SW480 (cell line): ENCODE measurements at places on chromosomes 16 and 17.

GRCh38 chr16:20042848-20043247, 30.8 kb downstream of the GPR139 start:
- peak; percentile 66 for DNase-seq

- no peak for DNase-seq
Observed at GRCh38 chr17:45302649-45303173, 14.1 kb downstream of the MAP3K14 start.

DNA sequence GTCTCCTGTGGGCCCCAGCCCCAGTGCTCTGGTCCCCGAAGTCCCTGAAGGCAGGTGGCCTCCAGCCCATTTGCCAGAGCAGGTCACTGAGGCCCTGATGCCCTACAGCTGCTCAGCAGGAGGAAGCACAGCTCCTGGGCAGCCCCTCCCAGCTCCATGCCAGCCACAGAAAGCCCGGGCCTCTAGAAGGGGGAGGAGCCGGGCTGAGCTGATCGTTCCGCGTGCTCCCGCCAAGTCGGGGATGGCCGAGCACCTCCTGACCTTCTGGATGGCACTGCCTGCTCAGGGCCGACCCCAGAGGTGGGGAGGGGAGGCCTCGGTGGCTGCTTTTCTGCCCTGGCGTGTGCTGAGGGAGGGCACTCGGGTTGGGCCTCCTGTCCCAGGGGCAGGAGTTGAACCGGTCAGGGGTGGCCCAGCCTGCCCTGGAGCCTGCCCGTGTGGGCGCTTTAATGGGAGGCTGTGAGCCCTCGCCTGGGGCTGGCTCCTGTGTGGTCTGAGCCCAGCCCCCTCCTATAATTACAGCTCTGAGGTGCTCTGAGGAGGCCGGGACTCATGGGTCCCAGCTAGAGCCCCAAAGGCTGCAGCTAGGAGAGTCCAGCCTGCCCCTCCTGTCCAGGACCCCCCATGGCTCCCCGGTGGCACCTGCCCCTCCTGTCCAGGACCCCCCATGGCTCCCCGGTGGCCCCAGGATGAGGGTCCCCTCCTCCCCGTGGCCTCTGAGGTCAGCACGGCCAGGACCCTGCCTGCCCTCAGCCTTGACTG, 29.7 kb downstream of the ZFPM1 start:
- DNase-seq: no peak

- no peak for DNase-seq
Observed at GRCh38 chr16:4115949-4116318, 308 bp downstream of the ADCY9 start.

GRCh38 chr16:81040842-81041241, 5.2 kb downstream of the ATMIN start:
- DNase-seq: no peak

- DNase-seq: no peak
Observed at GRCh38 chr17:7253082-7253481, 1.1 kb downstream of the ELP5 start.

DNA sequence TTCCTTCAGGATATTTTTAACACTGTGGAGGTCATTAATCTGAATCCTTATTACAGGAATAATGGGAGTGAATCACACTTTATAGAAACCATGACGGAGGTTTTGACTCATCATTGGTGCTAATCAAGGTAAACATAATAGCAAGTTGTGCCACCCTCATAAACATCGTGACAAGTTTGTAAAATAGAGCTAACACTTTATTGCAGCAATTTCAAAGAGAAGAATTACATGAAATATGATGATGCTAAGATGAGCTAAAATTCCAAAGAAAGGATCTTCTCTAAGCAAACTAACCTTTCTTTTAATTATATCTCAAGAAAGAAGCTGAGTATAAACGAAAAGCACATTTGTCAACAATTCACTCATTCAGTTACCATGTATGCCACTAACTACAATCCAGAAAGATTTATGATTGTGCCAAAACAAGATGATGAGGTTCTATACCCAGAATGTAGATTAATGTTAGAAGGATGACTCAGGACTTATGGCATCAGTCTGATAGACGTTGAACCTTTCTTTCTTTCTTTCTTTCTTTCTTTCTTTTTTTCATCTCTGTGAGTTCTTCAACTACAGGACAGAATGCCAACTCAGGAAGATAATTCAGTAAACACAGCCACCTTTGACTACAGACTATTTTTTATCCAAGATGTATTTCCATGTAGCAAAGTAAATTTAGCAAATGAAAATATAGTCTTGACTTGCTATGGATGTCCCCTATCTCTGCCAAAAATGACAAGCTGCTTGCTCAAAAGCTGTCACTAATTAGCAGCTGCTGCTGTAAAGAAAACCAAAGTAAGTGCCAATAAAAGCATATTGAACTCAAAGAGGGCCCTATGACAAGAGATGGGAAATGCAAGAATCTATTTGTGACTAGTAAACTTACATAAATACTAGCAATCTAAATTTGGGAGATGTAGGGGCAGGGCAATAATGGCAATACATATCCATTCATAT, 23.3 kb downstream of the STAT5B start:
- no peak for DNase-seq

DNA sequence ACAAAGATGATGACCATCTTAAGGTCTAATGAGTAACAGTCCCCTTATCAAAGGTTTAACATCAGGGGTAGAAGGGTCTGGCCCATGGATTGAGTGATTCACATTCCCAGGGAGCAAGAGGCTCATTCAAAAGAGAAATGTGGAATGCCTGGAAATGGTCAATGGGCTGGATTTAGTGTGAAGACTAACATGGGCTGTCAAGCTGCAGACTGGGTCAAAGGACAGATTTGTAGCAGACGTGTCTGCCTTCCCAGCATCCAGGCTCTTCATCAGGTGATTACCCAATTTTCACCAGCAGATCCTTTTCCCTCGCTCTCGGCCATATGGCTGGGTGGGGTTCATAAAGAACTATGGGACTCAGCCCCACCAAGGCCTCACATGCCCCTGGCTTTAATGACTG, 26.8 kb downstream of the DCUN1D3 start:
- DNase-seq: no peak

DNA sequence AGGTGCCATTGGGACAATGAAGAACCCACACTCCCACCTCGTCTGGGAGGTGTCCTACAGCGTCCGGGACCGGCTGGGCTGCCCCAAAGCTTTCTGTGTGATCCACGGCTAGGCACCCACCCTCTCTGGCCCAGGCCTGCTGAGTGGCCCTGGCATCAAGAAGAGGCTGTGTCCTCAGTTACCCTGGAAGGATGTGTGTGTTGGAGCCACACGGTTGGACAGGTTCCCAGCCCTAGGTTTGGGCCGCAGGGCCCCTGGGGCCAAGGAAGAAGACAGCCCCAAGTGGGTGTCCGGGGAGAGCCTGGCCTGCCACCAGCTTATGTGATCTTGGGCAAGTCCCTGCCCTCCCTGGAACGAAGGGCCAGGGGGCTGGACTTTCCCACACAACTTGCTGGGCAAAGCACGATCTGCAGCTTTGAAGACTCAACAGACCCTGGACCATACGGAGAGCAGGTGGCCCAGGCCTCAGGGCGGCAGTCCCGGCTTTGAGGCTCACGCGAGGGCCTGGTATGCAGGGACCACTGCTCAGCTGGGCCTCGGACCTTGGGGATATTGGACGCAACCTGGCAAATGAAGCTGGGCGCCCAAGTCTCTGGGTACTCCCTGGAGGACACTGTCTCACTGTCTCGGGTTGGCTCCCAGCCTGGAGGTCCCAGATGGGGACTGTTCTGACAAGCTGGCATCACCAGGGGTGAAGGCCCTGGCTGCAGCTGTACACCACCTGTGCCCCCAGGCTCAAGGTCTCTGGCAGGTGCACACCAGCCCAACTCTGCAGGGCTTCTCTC, 17.5 kb downstream of the MYBBP1A start:
- DNase-seq: no peak

DNA sequence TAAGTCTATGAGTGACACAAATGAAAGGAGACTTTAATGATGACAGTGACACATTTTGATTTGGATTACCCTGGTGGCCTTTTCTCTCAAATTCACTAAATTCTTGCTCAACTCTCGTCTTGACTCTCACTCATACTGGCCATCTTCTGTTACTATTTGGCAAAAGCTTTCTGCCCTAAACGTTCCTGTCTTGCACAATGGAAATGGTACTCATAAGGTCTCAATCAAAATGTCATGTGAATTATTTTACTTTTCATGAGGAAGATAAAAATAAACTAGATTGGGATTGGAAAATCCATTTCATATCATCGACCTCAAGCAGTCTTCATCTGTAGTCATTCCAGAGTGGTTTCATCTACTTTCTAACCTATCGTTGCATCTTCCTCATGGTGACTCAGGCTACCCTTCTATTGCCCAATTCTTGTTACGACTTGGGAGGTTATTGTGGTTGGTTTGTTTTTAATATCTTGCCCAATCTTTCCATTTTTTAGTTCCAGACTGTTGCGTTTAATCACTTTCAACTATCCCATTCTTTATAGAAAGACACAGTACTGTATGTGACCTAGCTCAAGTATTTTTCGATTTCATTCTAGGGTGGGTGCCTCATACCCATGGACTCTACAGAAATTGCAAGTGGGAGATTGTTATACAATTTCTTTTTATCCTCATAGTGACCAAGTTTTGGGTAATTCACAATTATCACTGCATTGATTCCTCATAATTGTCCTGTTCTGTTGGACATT, 317.2 kb upstream of the KCNJ16 start:
- DNase-seq: no peak

GRCh38 chr17:57916925-57917858, 38.0 kb downstream of the CUEDC1 start:
- DNase-seq: peak; percentile 55

GRCh38 chr17:59423137-59423724, 91.8 kb downstream of the YPEL2 start:
- no peak for DNase-seq

- DNase-seq: no peak
Observed at GRCh38 chr17:58325289-58325726, 3.3 kb downstream of the TSPOAP1 start.

- peak; percentile 72 for DNase-seq
Observed at GRCh38 chr16:55021595-55022475, 91.2 kb downstream of the IRX5 start.

DNA sequence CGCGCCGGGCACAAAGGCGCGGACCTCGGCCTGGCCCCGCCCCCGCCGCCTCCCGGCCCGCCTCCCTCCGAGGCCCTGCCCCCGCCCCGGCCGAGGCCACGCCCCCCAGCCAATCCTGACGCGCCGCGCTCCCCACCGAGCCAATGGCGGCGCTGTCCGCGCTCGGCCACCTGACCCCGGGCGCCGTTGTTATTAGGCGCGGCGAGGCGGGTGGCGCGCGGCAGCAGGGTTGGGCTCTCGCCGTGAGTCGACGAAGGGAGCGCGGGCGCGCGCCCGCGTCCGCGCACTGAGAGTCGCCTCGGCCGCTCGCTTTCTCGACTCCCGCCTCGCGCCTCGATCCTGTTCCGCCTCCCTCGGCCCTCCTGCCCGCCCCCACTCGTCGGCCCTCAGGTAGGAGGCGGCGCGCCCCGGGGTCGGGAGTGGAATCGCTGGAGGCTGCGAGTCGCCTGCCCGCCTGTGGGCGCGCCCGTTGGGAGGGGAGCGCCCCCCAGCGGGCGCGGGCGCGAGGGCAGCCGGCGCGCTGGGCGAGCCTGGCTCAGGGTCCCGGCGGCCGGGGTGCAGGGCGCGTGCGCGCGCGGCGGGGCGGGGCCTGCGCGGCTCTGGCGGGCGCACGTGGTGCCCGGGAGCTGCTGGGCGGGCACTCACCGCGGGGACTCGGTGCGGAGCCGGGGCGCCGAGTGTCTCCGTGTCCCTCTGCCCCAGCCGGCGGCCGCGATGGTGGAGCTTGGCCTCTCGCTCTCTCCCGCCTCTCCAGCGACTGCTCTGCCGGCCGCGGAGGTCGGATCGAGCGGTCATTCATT, 405 bp upstream of the CBLN1 start:
- peak; percentile 86 for DNase-seq

GRCh38 chr16:66935314-66936011, at the start of gene CES2:
Gene CES2, plus strand, starts transcription at chr16:66935516. Its CDS starts 120 bp downstream, at chr16:66935636.
- DNase-seq: peak; percentile 34

- no peak for DNase-seq
Observed at GRCh38 chr17:34156401-34156740, 98.7 kb upstream of the CCL2 start.

GRCh38 chr17:65035704-65036103, 20.8 kb downstream of the GNA13 start:
- no peak for DNase-seq

- no peak for DNase-seq
Observed at GRCh38 chr17:59221159-59221847, 992 bp downstream of the GDPD1 start.

GRCh38 chr16:52491216-52491615, 55.7 kb downstream of the TOX3 start:
- DNase-seq: no peak

- no peak for DNase-seq
Observed at GRCh38 chr17:62967205-62967529, 1.1 kb downstream of the TANC2 start.

GRCh38 chr16:50501986-50502615, 46.1 kb upstream of the NKD1 start:
- no peak for DNase-seq

- DNase-seq: peak; percentile 72
Observed at GRCh38 chr17:20156196-20157000, 147.2 kb downstream of the SPECC1 start.

GRCh38 chr16:14372471-14372870, 257.6 kb downstream of the PARN start:
- no peak for DNase-seq

- no peak for DNase-seq
Observed at GRCh38 chr17:4503283-4504025, 4.8 kb downstream of the SPNS2 start.

DNA sequence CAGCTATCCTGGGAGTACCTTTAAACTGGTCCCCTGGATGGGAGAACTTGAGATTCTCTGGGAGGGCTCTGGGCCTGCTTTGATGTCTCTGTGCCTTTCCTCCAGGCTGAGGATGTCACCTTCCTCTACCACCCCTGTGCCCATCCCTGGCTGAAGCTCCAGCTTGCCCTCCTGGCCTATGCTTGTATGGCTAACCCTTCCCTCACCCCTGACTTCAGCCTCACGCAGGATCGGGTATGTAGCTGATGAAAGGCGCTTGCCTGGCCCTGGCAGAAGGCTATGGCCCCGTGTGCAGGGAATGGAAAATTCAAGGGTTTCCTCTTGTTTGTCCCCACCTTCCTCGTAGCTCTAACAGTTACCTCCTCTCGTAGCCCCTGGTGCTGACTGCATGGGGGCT, 3.0 kb downstream of the TP53I13 start:
- DNase-seq: no peak

- no peak for DNase-seq
Observed at GRCh38 chr17:46033392-46033791, 34.3 kb downstream of the STH start.
